CD4-positive, alpha-beta T cell (primary cell): ENCODE measurements at places on chromosomes 16 and 17.

DNA sequence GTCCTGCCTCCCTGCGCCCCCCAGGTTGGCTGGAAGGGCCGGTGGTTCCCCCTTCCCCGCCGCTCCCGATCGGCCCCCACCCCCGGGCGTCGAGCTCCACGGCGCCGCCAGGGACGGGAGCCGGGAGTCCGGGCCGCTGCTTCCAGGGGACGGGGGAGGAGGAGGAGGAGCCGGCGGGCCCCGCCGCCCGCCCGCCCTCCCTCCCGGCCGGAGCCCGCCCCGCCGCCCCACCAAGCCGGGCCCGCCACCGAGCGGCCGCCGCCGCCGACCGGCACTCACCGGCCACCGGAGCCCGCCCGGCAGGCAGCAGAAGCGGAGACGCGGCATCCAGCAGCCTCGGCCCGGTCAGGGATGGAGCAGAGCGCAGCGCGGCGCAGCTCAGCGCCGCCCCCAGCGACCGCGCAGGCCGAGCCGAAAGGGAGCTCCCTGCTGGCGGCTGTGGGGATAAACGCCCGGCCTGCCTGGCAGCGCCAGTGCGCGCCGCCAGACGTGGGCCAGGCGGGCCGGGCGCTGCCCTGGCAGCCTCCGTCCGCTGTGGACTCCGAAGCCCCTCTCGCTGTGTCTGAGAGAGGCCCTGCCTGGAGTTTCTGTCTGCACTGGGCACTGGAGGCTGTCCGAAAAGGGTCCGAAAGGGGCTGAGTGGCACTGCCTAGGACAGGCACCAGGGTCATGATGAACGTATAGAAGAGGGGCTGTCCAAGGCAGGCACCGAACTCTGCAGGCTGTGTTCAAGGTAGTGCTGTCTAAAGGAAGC, at the start of gene MYO18A:
TSS of gene MYO18A (minus strand) at position 365 of the 754 bp plus-strand sequence. CDS start 13,458 bp downstream, outside the sequence.
- peak; percentile 73 for DNase-seq

- DNase-seq, result peak; percentile 91
Observed at GRCh38 chr16:66650707-66651473, 45.7 kb downstream of the CMTM4 start.

- no peak for DNase-seq
Observed at GRCh38 chr16:17723531-17724134, 252.9 kb upstream of the XYLT1 start.

- no peak for DNase-seq
Observed at GRCh38 chr16:55078699-55079410, 148.2 kb downstream of the IRX5 start.

DNA sequence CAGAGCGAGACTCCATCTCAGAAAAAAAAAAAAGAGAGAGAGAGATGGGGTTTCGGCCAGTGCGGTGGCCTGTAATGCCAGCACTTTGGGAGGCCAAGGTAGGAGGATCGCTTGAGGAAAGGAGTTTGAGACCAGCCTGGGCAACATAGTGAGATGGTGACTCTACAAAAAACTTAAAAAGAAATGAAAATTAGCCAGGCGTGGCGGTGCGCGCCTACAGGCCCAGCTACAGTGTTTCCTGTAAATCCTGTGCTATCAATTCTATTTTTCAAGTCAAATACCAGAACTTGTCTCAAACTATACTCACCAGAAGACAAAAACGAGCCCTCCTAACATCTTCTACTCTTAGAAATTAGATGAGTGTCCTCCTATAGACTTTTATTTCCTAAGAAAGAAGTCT, 19.3 kb downstream of the UBE2O start:
- no peak for DNase-seq

DNA sequence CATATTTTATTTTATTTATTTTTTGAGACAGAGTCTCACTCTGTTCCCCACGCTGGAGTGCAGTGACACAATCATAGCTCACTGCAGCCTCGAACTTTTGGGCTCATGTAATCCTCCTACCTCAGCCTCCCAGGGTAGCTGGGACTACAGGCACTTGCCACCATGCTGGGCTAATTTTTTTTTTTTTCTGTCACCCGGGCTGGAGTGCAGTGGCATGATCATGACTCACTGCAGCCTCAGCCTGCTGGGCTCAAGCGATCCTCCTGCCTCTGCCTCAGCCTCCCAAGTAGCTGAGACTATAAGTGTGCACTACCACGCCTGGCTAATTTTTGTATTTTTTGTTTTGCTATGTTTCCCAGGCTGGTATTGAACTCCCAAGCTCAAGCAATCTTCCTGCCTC, 17.1 kb downstream of the UNC45B start:
- no peak for DNase-seq

- no peak for DNase-seq
Observed at GRCh38 chr17:64540118-64540776, 33.5 kb downstream of the CEP95 start.

DNA sequence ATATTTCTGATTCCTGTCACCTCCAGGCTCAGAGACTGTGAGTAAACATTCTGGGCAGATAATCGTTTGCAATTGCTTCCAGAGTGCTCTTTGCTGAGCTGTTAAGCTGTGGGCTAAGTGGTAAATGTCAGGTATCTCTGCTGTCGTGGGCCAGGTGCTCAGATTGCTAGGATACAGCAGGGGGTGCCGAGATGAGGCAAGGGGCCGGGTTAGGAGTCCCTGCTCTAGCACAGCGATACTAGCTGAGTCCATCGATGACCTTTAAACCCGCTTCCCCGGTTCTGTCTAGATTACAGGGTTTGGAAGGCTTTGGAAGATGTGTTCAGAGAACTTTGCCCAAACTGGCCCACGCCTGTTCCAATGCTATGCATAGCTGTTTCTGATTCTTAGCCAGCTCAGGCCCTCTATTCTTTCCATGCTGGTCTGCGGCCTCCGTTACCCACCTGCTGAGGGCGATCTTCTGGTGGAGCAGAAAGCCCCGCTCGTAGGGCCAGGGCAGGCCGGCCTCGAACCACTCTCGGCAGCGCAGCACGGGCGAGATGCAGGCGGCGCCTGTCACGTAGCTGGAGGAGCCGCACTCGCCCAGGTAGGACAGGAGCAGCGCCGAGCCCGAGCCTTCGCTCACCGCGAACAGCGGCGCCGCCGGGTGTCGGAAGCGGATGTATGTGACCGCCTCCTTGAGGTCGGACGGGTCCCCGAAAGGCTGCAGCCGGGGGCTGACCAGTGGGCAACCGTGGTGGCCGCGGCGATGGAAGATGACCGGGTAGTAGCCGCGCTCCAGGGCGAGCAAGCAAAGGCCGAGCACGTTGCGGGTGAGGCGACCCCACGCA, 979 bp downstream of the ABHD15 start:
- peak; percentile 67 for DNase-seq
